CD8-positive, alpha-beta memory T cell (primary cell): ENCODE measurements at places on chromosomes 3 and 15. TPM values are rescaled to one million over a fixed set of nuclear protein-coding genes. Genes with fewer than 3 reads are reported as not detected.

DNA sequence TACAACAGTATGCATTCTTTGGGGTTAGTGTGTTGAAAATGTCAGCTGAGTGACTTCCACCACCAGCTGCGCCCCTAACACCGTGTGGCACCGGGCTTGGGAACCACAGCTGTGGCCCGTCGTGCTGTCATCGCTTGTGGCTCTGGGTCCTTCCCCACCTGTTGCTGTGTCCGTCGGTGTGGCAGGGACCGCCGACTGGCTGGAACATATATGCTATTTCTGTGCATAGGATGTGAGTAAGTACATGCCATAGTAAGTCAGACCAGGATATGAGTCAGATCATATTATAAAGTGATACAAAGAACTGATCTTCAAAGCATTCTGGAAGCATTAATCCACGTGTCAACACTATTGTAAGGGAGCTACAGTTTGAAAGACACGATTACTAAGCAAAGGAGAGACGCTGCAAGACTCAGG is 31.9 kb downstream of the EHD4 start:
- H3K36me3 ChIP-seq: no peaks in the 10 kb centered on the region
- no peak overlapping the region for H3K4me3 ChIP-seq
- DNase-seq: peak; percentile 12
- H3K4me1 ChIP-seq: peaks cover 35% of the 10 kb centered on the region
- H3K27ac ChIP-seq: no peak overlapping the region

GRCh38 chr3:88235102-88235501 is 85.3 kb downstream of the C3orf38 start:
- H3K4me3 ChIP-seq: no peak overlapping the region
- H3K4me1 ChIP-seq: no peaks in the 10 kb centered on the region
- H3K27ac ChIP-seq: no peak overlapping the region
- no peaks in the 10 kb centered on the region for H3K36me3 ChIP-seq
- DNase-seq: no peak

DNA sequence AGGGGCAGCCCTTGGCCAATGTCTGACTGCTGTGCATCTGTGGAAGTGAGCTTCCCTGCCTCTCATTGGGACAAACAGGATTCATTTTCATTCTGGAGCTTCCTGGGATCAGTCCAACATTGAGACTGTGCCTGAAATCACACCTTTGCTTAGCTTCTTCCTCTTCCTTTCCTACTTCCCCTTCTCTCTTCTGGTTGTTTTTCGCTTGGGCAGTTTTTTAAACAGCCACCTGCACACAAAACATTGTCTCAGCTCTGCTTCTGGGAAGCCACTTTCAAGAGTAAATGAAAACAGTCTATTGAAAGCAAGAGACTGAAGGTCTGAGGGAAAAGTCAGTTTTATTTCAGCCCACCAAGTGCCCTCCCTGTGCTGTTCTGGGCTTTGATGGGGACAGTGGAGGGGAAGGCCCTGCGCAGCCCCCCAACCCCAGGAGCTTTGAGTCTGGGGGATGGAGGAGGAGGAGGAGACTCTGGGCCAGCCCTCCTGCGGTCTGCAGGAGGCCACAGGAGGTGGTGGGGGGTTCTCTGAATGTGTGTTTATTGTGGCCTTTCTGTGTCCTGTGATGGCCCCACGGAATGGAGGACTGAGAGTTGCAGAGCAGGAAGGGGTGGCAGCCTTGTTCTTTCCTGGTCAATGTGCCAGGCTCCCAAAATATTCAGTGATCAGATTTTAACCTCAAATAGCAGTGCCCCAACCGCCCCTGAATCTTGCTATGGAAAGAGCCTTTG is 7.8 kb upstream of the ISLR2 start:
- H3K36me3 ChIP-seq: no peaks in the 10 kb centered on the region
- H3K27ac ChIP-seq: no peak overlapping the region
- no peaks in the 10 kb centered on the region for H3K4me1 ChIP-seq
- no peak for DNase-seq
- H3K4me3 ChIP-seq: no peak overlapping the region
- H3K27me3 ChIP-seq: peaks cover 5% of the 10 kb centered on the region

GRCh38 chr3:102714567-102714966 is 279.8 kb downstream of the ZPLD1 start:
- no peaks in the 10 kb centered on the region for H3K27me3 ChIP-seq
- no peak for DNase-seq
- no peaks in the 10 kb centered on the region for H3K36me3 ChIP-seq
- H3K4me1 ChIP-seq: no peaks in the 10 kb centered on the region
- no peak overlapping the region for H3K4me3 ChIP-seq

DNA sequence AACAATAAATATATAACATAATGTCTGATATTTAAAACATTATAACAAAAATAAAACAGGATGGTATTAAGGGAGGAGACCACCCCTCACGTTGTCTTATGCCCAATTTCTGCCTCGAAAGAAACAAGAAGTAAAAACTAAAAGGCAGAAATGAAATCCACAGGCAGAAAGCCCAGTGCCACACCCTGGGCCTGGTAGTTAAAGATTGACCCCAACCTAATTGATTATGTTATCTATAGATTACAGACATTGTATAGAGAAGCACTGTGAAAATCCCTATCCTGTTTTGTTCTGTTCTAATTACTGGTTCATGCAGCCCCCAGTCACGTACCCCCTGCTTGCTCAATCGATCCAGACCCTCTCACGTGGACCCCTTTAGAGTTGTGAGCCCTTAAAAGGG is 22.3 kb upstream of the ACP3 start:
- no peak for DNase-seq
- no peaks in the 10 kb centered on the region for H3K4me1 ChIP-seq
- no peaks in the 10 kb centered on the region for H3K27me3 ChIP-seq
- no peaks in the 10 kb centered on the region for H3K36me3 ChIP-seq
- no peak overlapping the region for H3K4me3 ChIP-seq
- no peak overlapping the region for H3K27ac ChIP-seq

DNA sequence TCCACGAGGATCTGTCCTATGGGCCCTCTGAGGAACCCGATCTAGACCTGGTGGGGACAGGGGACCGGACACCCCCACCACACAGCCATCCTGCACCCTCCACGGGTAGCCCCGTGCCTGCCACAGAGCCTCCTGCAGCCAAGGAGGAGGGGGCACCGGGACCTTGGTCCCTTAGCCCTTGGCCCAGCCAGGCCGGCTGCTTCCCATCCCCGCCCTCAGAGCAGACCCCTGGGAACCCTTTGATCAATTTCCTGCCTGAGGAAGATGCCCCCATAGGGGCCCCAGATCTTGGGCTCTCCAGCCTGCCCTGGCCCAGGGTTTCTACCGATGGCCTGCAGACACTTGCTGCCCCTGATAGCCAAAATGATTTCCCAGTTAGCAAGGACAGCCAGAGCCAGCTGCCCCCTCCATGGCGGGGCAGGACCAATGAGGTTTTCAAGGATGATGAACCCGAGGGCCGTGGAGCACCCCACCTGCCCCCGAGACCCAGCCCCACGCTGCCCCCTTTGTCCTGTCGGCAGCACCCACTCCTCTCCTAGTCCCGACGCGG is 91.5 kb downstream of the TBC1D2B start:
- no peaks in the 10 kb centered on the region for H3K27me3 ChIP-seq
- peaks cover 12% of the 10 kb centered on the region for H3K4me1 ChIP-seq
- H3K4me3 ChIP-seq: no peak overlapping the region
- no peak overlapping the region for H3K27ac ChIP-seq
- no peaks in the 10 kb centered on the region for H3K36me3 ChIP-seq

The ATXN7 gene
- 14.1 TPM for polyA plus RNA-seq
